ENCODE measurements at places on chromosomes 16 and 17.

- no peak for DNase-seq
Measured at GRCh38 chr16:53482123-53482522, 20.9 kb downstream of the AKTIP start.

- no peak for DNase-seq
Measured at GRCh38 chr16:60651346-60651745, 1384.9 kb downstream of the CDH8 start.

DNA sequence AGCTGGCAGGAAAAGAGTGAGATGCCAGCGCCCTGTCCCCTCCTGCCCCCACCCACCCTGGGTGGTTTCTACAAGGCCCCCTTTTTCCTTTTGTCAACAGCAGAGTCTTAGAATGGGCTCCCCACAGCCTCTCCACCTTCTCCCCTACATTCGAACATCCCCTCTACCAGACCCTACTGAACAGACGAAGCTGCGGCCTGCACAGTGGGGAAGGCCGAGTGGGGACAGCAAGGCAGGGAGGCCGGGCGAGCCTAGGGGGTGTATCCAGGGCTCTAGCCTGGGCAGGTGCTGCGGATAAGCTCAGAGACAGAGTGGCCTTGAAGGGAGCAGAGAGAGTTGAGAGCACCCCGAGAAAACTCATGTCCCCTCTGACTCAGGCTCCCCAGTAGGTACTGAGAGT, 7.4 kb downstream of the ZACN start:
- DNase-seq, result no peak

DNA sequence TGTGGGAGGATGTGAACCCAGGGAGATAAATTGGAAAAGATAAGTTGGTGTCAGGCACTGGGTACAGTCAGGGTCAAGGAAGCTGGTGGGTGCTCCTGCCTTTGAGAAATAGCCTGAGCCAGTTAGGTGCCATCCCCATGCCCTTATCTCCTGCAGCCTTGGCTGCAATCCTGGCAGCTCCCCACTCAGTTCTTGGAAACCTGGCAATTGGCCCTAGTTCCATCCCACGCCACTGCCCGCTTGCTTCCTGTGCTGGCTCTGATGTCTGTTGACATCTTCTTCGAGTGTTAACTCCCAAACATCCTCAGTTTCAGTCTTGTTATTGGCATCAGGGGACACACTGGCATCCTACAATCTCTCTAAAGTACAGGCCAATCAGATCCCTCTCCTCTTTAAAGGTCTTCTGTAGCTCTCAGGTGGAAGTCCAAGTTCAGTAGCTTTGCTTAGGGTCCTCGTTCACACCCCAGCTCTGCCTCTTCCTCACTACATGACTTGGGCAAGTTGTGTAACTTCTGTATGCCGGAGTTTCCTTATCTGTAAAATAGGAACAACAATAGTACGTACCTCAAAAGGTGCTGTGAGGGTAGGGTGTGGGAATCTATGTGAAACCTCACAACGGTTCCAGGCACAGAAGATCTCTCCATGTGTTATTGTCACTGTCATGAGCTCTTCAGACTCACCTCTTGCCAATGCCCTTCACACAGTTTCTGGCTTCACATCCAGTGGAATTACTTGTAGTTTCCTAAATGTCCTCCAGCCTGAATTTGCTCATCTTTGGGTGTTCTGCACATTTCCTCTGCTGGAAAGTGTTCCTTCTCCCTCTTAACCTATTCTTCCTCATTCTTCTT, 13.5 kb upstream of the PRKAR1A start:
- DNase-seq, result no peak

GRCh38 chr17:29753845-29754439, 131.2 kb upstream of the CORO6 start:
- no peak for DNase-seq

- no peak for DNase-seq
Measured at GRCh38 chr16:88013091-88013609, 61.9 kb downstream of the BANP start.

DNA sequence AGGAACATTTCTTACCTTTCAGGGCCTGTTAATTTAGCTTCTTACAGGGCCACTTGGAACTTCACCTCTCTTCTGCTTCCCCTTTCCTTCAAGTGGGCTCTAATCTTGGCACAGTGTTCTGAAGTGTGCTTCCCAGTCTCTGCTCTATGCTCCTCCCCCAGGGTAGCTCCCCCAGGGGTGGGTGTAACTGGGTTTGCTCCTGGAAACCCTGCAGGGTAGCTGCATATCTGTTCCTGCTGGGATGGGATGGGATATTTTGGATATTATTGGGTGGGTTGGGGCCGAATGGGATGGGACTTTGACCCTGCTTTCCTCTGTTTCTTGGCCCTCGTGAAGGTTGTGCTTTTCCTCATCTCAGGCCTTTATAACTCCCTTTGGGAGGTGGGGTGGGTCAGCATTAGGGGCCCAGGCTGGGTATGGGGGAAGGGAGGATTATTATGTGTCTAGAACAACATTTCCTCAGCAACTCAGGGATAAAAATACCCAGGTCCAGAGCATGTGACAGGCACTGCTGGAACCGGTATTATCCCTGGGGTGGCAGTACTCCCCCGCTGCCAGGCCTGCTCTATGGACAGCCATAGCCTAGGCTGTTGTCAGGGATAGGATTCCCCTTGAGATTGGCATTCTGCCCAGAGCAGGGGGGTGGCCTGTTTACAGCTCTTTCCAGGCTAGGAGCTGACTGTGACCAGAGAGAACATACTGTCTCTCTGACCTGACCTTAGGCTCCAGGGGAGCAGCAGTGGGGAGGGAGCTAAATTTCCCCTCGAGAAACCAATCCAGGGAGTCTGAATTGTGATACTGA, 5.0 kb downstream of the NFE2L1 start:
- no peak for DNase-seq

DNA sequence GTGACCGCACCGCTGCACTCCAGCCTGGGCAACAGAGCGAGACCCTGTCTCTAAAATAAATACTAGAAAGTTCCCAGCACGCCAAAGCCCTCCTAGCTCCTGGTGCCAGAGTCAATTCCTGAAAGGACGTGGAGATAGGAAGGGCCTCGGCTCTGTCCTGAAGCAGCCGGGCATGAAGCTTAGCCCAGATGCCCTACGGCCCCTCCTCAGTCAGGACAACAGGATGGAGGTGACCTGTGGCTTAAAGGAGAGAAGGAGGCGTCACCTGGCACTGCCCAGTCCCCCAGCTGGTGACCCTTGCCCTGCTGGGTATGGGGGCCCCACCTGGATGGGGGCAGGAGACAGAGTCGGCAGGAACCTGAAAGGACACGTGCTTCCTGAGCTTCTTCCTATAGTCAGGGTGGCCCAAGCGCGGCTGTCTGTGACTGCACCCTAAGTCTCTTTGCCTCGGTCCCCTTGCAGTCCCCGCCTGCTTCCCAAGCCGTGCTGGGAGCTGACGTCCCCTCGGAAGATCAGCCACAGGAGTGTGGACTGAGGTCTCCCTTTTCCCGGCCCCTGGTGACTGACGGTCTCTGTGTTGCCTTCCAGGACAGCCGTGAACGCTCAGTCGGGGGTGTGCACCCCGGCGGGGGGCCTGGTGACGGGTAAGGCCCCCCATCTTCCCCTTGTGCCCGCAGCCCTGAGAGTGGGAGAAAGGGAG, 14.9 kb upstream of the RNF213 start:
- DNase-seq, result no peak

GRCh38 chr17:18176176-18176575, 7.5 kb upstream of the ALKBH5 start:
- DNase-seq, result no peak

- no peak for DNase-seq
Measured at GRCh38 chr16:11142261-11142630, 113.8 kb downstream of the SOCS1 start.

DNA sequence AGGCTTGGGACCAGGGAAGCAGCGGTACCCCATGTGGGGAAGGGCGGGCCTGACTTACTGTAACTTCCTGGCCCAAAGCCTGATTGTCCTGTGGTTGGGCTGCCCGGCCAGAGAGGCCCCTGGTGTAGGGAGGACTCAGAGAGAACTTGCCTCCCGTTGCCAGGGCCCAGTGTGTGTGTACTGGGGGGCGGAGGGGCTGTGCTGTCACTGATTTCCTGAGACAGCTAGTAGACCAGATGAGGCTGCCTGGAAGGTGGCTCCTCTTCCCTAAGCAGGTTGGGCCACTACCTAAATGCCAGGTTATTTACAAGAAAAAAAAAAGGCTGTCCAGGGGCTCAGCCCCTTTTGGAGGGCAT, 16.7 kb downstream of the SOCS3 start:
- DNase-seq, result peak; percentile 62

DNA sequence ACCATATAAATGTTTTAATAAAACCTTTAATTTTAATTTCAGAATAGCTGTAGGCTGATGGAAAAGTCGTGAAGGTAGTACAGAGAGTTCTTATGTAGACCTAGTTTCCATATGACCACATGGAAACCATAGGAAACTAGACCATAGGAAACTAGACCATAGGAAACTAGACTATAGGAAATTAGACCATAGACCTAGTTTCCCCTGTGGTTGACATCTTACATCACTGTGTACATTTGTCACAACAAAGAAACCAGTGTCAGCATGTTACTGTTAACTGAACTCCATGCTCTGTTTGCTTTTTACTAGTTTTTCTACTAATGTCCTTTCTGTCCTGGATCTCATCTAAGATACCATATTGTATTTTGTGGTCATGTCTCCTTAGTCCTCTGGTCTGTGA, 14.6 kb downstream of the NUDT7 start:
- DNase-seq, result no peak

- DNase-seq, result no peak
Measured at GRCh38 chr16:87395181-87395842, 3.2 kb downstream of the MAP1LC3B start.

DNA sequence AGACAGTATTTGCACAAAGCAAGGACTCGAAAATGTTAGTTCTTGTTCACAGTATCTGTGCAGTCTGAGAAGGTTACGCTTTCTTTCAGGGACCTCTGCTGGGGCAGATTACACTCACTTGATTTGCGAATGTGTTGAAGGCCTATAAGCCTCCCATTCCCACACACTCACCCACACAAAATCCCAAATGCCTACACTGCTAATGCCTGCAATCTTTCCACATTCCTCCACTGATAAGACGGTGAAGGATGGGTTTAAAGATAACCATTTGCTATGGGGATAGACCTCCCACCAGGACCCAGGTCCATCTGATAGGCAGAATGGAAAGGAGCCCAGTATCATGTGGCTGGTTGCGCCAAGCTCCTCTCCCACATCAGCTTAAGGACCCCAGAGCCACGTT, 394.9 kb upstream of the SALL1 start:
- no peak for DNase-seq

- no peak for DNase-seq
Measured at GRCh38 chr17:72950242-72950931, 142.1 kb downstream of the SLC39A11 start.

- peak; percentile 52 for DNase-seq
Measured at GRCh38 chr17:82355770-82356427, 3.1 kb upstream of the TEX19 start.

DNA sequence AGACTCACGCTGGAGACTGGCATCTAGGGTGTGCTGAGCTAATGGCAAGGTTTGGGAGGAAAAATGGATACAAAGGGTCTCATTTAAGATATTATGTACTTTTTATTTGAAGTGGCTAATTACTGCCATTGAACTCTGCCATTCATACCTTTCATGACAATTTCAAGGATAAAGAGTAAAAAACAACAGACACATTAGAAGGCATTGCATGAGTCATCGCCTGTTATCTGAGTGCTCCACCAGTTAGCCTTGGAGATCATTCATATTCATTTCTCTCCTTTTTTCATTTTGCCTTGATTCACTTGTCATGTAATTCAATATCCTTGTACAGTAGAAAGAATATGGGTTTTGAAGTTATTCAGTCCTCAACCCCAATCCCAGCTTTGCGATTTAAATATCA, 109.5 kb downstream of the CDH8 start:
- DNase-seq, result no peak

- no peak for DNase-seq
Measured at GRCh38 chr17:59373882-59374495, 42.5 kb downstream of the YPEL2 start.

- no peak for DNase-seq
Measured at GRCh38 chr17:39177256-39177655, 11.3 kb upstream of the ARL5C start.

DNA sequence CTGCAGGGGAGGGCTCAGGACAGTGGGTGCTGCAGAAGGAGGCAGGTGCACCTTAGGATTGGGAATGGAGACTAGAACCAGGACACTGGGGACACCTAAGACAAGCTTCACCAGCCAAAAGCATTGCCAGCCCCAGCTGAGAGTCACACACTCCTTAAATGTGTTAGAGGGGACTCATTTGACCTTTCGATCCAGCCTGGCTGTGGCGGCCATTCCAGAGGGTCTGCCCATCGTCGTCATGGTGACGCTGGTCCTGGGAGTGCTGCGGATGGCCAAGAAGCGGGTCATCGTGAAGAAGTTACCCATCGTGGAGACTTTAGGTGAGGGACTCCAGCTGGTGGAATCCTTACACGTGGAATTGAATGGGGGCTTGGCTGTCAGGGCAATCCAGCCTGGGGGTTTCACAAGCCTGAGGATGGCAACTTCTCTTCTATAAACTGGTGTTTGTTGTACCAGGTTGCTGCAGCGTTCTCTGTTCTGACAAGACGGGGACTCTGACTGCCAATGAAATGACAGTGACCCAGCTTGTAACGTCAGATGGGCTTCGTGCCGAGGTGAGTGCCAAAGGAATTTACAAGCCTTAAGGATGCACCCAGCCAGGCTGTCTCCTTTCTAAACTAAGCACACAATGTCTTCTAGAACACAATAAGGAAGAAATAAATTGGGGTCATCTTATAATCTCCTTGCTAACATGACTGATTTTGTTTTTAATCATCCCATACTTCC, 65.3 kb downstream of the MEAK7 start:
- DNase-seq, result no peak

DNA sequence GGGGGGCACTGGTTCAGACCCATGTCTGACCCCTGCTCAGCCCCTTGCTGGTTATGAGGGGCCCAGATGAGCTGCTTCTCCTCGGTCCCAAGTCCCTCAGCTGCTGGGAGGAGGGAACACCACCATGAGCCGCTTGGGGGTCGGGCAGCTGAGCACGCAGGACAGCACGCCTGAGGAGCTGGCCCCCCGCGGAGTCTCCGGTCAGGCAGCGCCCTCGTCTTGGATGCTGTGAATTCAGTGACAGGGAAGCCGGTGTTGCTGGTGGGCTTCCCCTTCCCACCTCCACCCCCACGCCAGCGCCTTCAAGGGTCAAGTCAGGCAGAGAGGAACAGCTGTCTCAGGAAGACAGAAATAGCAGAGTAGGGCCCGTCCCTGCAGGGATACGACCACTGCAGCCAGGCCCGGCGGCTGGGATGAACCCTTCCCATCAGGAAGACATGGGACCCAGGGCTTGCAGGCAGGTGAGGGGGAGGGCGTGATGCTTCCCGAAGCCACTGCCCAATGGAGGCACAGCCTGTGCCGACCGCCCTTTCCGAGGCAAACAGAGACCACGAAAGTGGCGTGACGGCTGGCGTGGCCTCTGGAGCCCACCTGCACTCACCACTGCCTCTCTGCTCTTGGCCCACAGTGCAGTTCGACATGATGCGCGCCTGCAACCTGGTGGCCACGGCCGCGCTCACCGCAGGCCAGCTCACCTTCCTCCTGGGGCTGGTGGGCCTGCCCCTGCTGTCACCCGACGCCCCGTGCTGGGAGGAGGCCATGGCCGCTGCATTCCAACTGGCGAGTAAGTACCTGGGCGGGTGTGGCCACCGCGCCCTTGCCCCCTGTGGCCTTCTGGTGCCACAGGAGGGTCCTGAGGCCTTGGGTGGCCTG, 8.1 kb downstream of the TMEM204 start:
- DNase-seq, result peak; percentile 26

Measured in PC-9 (cell line).